Aorta (tissue), 5 donors: ENCODE measurements at places on chromosomes 2 and 18. TPM values are rescaled to one million over a fixed set of nuclear protein-coding genes. Genes with fewer than 3 reads are reported as not detected.

DNA sequence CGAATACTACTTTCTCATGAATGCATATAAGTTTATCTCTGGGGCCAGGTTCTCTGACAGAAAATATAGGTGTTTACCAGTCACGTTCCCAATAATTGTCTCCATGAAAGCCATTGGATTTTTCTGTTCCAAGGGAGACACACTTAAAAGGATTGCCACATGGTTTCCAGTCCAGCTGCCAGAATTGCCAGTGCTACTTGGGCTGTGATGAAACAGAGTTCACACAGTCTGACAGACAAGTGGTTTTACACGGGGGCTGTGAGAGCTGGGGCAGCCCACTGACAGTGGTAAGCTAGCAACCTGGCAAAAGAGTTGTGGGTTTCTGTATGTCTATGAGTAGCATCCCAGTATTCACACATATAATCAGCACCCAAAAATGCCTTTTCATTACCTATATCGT lies 27.7 kb upstream of the ATRAID start:
- DNase-seq = no peak

The FEV gene
- not detected for total RNA-seq

- no peak for DNase-seq
Measured at GRCh38 chr2:160568856-160569255, 75.2 kb upstream of the RBMS1 start.

GRCh38 chr18:41075212-41075611 lies 879.8 kb upstream of the PIK3C3 start:
- no peak for DNase-seq

DNA sequence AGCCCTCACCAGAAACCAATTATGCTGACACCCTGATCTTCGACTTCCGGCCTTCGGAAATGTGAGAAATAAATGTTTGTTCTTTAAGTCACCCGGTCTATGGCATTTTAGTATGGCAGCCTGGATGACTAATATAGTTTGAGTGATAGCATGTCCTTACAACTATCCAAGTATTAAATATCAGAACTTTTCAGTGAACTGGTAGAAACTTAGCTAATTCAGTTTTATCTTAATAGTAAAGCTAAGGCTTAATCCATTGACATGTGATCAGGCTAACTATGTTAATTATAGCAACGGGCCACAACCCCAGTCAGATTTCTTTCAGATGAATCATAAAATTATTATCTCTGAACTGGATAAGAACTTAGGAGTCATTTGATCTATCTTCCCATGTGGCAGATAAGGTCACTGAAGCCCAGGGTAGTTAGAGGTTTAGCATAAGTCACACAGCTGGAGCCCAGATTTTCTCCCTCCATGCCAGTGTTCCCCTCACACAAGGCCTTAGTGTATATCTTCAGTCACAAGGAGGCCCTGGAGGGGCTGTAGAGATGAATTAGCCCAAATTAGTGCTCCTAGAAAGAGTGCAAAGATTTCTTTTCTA lies 40.7 kb upstream of the UPP2 start:
- no peak for DNase-seq

DNA sequence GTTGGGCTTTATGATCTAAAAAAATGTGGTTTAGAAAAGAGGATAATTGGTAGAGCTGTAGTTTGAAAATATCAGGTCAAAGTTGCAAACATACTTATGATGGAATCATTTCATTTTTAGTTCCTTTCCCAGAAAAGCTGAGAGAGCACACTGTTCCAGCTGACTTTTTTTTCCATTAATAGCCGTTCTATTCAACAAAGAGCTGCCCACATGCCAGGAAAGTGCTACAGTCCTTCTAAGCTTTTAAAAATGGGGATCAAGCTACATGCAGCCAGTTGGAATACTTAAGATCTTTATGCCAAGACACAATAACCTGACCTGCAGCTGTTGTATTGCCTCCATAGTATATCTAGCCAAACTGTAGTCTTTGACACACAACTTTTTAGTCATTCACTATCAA lies 111.5 kb downstream of the GALNT3 start:
- DNase-seq = no peak

The ITPRIPL1 gene
- 3.6 TPM for total RNA-seq

GRCh38 chr2:204726831-204727230 lies 181.6 kb downstream of the PARD3B start:
- no peak for DNase-seq

GRCh38 chr2:73386342-73386868 lies 769 bp downstream of the ALMS1 start:
- no peak for DNase-seq

The RBM45 gene
- 12.9 TPM for total RNA-seq

GRCh38 chr2:116452651-116453050 lies 1361.8 kb upstream of the DDX18 start:
- no peak for DNase-seq

DNA sequence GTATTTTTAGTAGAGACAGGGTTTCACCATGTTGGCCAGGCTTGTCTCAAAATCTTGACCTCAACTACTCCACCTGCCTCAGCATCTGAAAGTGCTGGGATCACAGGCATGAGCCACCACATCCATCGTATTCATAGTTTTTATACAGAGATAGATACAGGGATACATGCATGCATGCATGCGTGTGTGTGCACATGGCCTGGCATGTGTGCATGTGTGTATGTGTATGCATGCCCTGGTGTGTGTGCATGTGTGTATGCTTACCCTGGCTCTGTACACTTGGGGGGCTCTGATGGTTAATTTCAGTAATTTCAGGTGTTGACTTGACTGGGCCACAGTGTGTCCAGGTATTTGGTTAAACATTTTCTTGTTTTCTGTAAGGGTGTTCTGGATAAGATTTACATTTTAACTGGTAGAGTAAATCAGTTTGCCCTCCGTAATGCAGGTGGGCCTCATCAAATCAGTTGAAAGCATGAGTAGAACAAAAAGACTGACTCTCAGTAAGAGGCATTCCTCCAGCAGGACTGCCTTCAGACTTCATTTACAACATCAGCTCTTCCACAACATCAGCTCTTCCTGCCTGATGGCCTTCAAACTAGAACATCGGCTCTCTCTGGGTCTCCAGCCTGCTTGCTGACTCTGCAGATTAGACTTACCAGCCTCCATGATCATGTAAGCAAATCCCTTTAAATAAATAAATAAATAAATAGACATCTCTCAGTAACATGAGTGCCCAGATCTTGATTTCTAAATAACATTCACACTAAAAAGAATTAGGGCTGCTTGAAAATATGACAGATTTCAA lies 30.8 kb downstream of the SESTD1 start:
- DNase-seq = no peak

GRCh38 chr2:202965810-202966460 lies 48.7 kb upstream of the NBEAL1 start:
- no peak for DNase-seq

GRCh38 chr2:73022024-73022568 lies 49.4 kb downstream of the SFXN5 start:
- peak; percentile 34 for DNase-seq

The SLC23A3 gene
- total RNA-seq = 3.5 TPM

GRCh38 chr2:64153811-64154210 lies 9.6 kb upstream of the PELI1 start:
- no peak for DNase-seq

DNA sequence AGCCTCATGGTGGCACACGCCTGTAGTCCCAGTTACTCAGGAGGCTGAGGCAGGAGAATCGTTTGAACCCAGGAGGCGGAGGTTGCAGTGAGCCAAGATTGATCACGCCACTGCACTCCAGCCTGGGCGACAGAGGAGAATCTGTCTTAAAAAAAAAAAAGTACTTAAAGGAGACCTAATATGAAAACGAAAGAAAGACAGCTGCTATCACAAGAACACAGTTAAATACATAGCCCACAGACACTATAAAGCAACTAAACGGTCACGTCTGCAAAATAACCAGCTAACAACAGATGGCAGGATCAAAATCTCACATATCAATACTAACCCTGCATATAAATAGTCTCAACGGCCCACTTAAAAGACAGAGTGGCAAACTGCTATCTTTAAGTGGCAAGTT lies 43.9 kb upstream of the TACR1 start:
- DNase-seq = no peak

DNA sequence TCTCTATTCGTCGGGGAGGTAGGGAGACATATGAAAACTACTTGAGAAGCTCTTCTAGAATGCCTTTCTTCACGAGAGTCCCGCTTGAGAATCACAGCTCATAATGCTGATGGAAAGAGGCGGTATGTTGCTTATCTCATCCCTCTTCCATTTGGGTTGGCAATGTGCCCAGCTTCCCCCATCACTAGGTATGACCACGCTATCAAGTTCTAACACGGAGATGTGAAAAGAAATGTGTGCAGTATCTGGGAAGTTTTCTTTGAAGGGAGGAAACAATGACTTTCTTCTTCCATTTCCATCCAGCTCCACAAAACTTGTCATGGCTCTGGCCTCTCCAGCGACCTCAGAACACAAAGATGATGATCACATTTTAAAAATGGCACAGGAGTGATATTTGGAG lies 742.4 kb downstream of the DCDC2C start:
- DNase-seq = no peak

The SLC16A14 gene
- 6.0 TPM for total RNA-seq

GRCh38 chr2:195451160-195451559 lies 205.9 kb upstream of the SLC39A10 start:
- DNase-seq = no peak

- DNase-seq = no peak
Measured at GRCh38 chr18:9519399-9519798, 44.1 kb downstream of the RALBP1 start.

The HRH4 gene
- 0.10 TPM for total RNA-seq

The FAM228B gene
- 36.7 TPM for total RNA-seq

DNA sequence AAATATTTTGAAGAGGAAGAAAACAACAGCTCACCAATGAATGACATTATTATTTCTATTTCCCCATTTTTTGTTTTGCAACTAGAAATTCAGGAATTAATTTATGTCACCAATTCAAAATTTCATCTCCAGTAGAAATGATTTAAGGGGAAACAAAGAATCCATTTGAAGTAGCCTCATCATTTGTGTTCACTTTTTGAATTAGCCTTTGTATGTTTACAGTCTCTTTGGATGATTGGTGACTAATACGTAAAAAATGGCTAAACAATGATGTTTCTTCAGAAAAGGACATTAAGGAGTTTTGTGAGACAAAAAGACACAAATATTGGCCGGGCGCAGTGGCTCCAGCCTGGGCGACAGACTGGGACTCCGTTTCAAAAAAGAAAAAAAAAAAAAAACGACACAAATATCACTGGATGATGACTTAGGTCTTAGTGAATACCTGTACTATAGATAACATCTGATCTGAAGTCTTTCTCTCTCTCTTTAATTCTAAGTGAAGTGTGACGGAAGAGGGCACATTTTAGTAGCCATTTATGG lies 313.2 kb downstream of the PIK3C3 start:
- DNase-seq = no peak

- DNase-seq = no peak
Measured at GRCh38 chr2:47652061-47652690, 130.8 kb upstream of the MSH6 start.

DNA sequence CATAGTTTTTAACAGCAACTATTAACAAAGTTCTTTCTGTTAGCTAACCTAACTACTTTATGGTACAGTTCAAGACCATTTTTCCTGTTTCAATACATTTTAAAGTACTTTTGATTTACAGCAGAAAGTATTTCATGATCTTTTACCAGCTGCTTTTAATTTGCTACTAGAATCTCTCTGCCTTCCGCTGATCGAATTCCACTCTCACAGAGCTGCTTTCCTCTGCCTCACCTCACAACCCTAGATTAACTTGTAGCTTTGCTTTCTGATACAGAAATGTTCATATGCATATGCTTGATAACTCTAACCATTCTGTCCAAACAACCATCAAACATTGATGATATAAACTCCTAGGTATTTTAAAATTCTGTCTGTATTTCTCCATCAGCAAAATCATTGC lies 463.2 kb upstream of the ZEB2 start:
- no peak for DNase-seq

- DNase-seq = no peak
Measured at GRCh38 chr18:6423289-6423688, 8.6 kb upstream of the L3MBTL4 start.
